Fibroblast of upper back skin (primary cell): ENCODE measurements at places on chromosomes 4 and X.

DNA sequence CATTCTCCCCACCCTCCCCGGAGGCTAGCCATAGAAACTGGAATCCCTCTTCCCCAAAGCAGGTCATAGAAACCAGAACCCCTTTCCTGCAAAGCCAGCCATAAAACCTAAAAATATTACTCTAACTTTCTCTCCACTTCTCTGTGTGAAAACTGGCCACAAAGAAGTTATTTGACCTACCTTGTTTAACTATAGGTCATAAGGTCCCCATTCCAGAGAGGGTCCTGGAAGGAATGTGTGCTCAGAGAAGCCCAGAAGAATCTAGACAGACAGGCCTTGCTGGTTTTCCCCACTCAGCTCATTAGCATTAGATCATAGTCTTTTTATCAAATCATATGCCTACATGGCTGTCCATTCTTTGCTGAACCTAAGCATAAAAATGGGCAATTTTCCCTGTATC is 52.8 kb upstream of the TEX13A start:
- no peak for DNase-seq

DNA sequence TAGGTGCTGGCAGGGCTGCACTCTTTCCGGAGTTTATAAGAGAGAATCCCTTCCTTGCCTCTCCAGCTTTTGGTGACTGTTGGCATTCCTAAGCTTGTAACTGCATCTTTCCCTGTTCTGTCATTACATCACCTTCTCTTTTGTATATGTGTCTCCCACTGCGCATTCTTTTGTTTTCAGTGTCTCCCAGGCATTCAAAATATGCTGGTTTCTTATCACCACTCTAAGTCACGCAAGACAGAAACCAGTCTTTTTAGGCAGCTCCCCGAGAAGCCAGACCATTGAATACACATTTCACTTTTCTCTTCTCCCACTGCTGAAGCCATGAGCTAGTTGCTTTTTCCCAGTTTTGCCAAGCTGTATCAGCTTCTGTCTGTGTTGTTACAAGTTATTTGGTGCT is 71.0 kb downstream of the LAS1L start:
- peak; percentile 1 for DNase-seq

- DNase-seq, result no peak
These were observed 2702.5 kb downstream of the PCDH7 start for GRCh38 chr4:33422656-33423055.

DNA sequence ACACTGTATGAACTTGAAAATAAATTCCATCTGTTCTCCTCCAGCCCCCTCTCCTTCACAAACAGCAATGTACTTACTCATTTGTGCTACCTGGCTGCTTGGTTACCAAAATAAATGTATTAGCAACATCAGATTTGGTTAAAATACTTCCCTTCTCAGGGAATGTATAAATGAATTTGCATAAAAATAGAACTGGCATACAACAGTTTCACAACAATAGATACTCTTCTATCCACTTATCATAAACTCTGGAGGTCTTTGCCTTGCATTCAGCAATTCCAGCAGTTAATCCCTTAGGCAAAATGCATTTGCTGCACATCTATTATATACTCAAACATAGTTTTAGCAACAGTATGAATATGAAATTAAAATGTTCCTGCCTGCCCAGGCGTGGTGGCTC is 658.2 kb downstream of the CENPC start:
- DNase-seq, result no peak
